HT-29 (cell line): ENCODE measurements at places on chromosomes 11 and 22.

- DNase-seq: no peak
Measured at GRCh38 chr22:48952256-48953102, 875.2 kb downstream of the BRD1 start.

DNA sequence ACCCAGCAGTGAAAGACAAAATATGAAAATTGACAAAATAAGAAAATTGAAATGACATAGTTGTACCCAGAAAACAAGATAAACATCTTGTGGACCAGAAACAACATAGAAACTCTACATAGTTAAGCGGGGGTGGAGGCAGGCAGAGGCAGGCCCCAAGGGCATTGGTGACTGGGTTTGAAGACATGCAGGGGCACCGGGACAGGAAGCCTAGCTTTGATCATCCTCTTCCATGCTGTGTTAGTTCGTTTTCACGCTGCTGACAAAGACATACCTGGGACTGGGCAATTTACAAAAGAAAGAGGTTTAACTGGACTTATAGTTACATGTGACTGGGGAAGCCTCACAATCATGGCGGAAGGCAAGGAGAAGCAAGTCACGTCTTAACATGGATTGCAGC lies 33.5 kb upstream of the CRTAM start:
- DNase-seq: no peak

GRCh38 chr11:8408151-8408941 lies 144.7 kb upstream of the LMO1 start:
- no peak for DNase-seq

DNA sequence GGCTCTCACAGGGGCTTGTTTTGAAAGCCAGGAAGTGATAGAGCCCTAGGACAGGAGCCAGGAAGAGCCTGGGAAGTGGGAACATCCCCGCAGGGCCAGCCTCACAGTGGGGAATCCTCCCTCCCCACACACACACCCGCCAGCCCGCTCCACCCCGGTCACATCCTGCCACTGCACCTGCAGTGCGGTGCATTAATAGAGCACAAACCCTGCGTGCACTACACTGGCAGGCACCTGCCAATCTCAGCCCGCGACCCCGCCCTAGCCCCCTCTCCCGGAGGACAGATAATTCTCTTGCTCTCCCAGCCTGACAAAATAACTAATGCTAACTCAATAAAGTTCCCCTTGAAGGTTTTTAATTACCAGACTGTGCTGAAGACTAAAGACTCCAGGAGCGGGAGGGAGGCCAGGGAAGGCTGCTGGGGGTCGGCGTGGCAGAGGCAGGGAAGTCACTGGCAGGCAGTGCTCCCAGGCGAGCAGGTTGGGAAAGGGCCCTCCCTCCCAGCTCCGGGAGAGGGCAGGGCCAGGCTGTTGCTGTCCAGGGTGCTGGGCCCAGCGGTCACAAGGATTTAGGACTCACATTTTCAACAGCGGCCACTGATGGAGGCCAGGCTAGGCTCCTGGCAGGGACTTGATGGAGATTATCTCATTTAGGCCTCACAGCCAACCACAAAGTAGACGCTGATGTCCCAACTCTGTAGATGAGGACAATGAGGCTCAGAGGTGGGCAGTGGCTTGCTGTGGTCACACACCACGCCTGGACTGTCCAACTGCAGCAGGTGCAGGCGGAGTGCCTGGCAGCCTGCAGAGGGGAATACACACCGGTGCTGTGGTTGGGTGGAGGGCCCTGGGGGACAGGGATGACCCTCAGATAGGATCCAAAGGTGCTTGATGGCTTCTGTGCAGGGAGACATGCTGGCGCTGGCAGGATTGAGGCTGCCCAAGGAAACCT lies 23.9 kb upstream of the TCF20 start:
- DNase-seq: peak; percentile 73

DNA sequence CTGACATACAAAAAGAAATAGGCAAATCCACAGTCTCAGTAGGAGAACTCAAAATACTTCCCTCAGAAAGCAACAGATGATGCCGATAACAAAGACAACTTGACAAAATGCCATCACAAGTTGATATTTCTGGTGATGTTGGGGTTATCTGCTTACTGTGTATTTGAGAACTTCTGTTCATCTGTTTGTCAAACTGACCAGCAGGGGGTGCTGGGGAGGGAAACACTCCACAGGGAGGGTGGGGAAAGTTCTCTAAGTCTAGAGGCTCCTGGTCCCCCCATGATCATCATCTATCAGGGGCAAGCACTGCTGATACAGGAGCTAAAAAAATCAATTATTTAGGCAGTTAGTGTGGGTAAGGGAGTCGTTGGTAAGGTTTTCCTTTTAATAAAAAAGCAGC lies 19.2 kb downstream of the GLYATL1 start:
- peak; percentile 53 for DNase-seq

GRCh38 chr22:22067192-22067591 lies 84.6 kb upstream of the TOP3B start:
- DNase-seq: no peak

DNA sequence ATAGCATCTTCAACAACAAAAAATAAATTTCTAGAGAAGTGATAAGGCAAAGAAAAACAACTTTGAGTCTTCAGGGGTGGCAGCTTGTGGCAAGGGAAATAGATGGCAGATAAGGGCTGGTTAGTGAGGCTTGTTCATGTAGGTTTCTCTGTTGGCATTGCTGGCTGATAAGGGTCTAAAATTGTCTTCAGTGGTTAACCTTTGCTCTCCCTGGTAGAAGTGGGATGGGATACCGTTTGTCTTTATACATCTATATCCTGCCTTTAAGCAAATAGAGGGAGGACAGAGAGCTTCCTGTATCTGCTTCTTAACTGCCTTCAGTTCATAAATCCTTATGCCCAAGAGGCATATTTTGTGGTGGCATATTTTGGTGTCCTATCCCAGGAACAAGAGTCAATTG lies 57.1 kb downstream of the TRAF6 start:
- DNase-seq: no peak

- no peak for DNase-seq
Measured at GRCh38 chr11:100727410-100727809, 40.3 kb downstream of the ARHGAP42 start.

DNA sequence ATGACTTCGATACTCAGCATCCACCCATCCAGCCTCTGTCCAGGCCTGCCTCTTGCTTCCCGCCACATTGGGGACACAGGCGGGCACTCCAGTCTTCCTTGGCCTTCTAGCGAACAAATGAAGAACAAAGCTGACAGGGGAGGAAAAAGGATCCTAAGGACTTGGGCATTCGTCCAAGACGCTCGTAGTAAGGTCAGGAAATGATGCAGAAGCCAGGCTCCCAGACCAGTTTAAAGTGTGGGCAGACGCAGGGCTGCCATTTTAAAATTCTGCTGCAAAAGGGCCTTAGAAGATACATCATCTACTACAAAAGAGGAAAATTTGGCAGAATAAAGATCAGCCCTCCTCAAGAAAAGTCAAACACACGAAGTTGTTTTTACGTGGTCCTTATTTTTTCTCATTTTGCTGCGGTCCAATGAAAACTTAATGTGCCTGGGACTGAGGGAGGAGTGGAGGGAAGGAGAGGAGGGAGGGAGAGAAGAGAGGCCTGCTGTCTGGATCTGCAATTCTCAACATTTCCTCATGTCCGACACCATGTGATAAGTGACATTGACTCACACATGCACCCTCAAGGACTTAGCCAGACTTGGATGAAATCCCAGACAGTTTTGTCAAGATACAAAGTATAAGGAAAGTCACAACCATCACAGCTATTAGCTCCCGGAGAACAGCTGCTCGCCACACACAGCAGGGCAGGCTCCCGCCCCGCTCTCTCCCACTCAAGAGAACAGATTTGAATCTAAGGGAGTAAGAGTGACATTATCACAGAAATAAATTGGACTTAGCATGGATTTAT lies 5.7 kb downstream of the DNAL4 start:
- DNase-seq: no peak

- no peak for DNase-seq
Measured at GRCh38 chr11:118147502-118147901, 5.1 kb downstream of the SCN4B start.

DNA sequence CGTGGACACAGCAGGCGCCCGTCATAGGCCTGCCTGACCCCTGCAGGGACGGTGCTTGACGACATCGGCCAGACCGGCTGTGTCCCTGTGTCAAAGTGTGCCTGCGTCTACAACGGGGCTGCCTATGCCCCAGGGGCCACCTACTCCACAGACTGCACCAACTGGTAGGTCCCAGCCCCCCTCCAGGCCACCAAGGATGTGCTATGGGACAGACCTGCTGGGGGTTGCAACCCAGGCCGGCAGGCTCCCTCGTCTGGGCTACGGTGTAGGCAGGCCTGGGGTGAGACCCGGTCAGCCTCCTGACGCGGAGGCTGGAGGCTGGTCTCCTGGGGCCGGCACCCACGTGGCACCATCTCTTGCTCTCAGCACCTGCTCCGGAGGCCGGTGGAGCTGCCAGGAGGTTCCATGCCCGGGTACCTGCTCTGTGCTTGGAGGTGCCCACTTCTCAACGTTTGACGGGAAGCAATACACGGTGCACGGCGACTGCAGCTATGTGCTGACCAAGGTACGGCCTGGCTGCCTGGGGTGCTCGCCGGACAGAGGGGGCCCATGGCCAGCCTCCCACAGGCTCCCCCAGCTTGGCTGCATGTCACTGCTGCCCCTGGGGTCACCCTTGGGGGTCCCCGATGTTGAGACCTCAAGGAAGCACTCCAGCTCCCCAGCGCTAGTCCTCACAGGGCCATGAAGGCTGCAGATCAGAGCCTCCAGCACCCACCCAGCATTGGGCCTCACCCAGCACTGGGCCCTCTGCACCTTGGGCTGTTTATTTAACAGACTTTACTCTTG lies 7.7 kb downstream of the MUC5AC start:
- no peak for DNase-seq

- DNase-seq: no peak
Measured at GRCh38 chr22:23938328-23939016, 22.5 kb downstream of the GSTT2B start.

GRCh38 chr22:28914201-28914600 lies 30.8 kb downstream of the ZNRF3 start:
- no peak for DNase-seq

- DNase-seq: no peak
Measured at GRCh38 chr22:43880541-43880991, 11.2 kb downstream of the PNPLA5 start.

DNA sequence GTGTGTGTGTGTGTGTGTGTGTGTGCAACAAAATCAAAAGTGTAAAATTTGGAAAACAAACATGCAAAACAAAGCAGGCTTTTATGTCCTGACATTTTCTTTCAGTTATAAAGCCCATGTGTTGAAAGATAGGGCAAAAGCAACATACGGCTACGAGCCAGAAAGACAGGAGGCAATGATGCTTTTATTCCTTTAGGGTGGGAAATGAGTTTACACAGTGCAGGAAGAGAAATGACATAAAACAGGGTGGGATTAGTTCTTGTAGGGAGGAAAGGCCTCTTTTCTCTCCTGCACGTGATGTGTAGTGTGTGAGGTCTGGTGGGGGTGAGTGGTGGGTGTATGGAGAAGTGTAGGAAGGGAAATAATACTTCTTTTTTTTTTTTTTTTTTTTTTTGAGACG lies 29.4 kb downstream of the IL18 start:
- DNase-seq: no peak

DNA sequence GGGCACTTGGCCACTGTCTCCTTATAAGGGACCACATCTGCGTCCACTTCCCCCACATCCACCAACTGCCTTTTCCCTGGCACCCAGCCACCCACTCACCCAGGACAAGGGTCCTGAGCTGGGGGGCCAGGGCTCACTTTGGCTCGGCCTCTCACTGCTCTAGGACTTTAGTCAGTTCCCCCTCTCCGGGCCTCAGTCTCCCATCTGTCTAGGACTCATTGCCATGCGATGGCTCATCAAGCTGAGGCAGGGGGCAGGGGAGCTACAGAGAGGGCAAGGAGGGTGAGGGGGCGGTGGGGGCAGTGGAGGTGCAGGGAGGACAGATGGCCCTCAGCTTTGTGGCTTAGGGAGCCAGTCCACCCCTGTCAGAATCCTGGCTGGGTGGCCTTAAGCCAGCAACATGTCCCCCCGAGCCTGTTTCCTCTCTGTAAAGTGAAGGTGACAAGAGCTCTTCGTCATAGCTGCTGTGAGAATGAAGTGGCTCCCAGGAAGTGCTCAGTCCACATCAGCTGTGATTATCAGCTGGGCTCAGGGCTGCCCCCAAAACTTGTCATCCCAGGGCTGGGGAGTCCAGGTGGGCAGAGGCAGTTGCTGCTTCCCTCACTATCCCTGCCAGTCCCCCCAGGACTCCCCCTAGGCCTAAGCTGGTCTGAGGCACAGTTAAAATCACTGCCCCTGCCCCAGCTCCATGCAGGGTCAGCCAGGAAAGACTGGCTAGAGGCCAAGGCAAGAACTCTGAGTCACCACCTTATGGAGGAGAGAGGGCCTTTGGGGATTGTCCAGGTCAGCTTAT lies 14.9 kb downstream of the RAC2 start:
- peak; percentile 9 for DNase-seq

DNA sequence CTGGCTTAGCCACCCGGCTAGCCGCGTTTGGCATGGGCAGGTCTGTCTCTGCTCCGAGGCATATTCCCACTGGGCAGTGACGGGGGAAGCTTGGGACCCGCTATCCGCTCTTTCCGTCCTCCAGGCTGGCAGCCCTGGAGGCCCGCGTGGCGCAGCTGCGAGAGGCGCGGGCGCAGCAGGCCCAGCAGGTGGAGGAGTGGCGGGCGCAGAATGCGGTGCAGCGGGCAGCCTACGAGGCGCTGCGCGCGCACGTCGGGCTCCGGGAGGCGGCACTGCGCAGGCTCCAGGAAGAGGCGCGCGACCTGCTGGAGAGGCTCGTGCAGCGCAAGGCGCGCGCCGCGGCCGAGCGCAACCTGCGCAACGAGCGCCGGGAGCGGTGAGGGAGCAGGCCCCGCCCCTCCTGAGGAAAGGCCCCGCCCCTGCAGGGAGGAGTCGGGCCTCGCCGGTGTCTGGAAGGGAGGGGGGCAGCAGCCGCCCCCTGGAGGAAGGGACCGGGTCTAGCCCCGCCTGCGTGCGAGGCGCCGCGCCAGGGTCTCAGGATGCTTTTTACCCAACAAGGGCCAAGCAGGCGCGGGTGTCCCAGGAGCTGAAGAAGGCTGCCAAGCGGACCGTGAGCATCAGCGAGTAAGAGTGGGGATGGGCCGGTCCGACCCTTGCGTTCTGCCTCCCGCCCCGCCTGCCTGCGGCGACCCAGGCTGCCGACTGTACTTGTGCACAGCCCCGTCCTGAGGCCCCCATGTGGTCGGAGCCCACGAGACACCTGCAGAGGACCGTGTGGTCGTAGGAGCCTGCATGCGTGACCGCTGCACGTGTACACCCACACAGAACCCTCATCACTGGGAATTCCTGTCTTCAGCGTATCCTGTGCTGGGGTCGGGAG lies 7.9 kb downstream of the ATG16L2 start:
- peak; percentile 97 for DNase-seq

DNA sequence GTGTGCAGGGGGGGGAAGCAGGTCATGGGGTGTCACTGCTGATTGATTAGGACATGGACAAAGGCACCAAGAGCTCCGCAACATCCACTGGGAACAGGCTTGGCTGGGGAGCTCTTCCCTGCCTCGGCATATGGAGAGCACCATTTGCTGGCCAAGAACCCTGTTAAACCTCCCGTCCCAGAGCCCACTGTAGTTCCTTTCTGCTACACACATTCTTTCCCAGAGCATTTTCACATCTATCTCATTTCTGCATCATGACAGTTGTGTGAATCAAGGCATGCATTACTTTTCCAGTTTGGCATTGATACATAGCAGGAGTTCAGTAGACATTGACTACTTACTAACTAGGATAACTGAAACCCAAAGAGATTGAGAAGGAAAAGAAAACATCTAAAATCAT lies 333.4 kb upstream of the B3GAT1 start:
- no peak for DNase-seq
